Stimulated activated naive CD8-positive, alpha-beta T cell treated with anti-CD3 and anti-CD28 coated beads, Interleukin-15, amount 100 ng/mL, for 72 hours (primary cell): ENCODE measurements at places on chromosomes 1 and 21.
A peak's percentile ranks its signal among the peaks of the same experiment; 100 is the strongest.

DNA sequence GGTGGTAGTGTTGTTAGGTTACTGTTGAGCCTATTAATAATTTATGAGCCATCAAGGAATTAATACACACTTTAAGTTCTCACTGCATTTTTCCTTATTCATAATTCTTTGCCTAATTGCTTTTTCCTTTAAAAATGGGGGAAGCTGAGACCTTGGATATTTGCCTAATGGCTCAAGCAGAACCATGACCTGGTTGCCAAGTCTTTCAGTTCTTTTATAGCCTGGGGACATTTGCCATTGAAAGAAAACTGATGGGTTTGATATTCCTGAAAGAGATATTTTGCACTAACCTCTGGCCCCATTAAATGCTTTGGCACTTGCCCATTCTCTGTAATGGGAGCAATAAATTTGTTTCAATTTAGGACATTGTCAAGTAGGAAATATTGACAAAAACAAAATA is 18.5 kb upstream of the LRRC53 start:
- no peak for DNase-seq

DNA sequence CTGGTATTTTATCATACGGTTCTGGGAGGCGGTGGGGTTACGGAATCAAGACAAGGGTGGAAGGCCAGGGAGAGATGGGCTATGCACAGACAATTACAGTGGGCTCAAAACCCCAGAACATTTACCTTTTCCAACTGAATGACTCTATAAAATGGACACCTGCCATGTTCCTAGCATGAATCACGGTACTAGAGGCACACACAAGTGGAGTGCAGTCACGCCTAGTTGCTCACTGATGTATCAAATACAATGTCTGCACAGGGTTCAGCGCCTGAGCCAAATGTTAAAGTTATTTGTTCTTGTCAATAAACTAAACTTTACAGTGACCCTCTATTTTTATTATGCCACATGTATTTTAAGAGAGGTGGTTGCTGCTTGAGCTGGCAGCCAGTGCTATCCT is 121.4 kb downstream of the ATG4C start:
- no peak for DNase-seq

- no peak for DNase-seq
Measured at GRCh38 chr1:83102630-83103071, 896.3 kb downstream of the TTLL7 start.

GRCh38 chr1:212981571-212982328 is 31.4 kb downstream of the VASH2 start:
- no peak for DNase-seq

- no peak for DNase-seq
Measured at GRCh38 chr1:89815611-89816010, 5.2 kb upstream of the LRRC8D start.

- no peak for DNase-seq
Measured at GRCh38 chr1:3658231-3658615, 5.9 kb downstream of the TP73 start.

DNA sequence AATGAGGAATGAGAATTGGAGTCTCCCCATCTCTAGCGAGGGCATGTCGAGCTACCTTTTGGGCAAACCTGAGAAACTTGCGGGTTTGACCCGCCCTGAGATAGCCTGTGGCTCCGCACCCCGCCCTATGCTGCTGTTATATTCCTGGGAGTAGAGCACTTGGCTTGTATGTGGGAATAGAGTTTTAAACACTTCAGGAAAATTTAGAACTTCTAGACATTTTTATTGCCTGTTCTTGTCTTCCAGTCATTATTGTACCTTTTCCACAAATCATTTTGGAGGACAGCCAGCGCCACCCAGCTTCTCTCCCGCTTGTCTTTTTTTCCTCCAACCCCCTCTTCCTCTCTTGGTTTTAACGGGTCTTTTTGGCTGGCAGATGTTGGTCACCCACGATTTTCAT is 738 bp downstream of the GNPAT start:
- DNase-seq: no peak

- DNase-seq: no peak
Measured at GRCh38 chr1:73040811-73041210, 758.5 kb upstream of the NEGR1 start.

GRCh38 chr1:94079080-94079940 is 41.6 kb downstream of the ABCA4 start:
- no peak for DNase-seq

DNA sequence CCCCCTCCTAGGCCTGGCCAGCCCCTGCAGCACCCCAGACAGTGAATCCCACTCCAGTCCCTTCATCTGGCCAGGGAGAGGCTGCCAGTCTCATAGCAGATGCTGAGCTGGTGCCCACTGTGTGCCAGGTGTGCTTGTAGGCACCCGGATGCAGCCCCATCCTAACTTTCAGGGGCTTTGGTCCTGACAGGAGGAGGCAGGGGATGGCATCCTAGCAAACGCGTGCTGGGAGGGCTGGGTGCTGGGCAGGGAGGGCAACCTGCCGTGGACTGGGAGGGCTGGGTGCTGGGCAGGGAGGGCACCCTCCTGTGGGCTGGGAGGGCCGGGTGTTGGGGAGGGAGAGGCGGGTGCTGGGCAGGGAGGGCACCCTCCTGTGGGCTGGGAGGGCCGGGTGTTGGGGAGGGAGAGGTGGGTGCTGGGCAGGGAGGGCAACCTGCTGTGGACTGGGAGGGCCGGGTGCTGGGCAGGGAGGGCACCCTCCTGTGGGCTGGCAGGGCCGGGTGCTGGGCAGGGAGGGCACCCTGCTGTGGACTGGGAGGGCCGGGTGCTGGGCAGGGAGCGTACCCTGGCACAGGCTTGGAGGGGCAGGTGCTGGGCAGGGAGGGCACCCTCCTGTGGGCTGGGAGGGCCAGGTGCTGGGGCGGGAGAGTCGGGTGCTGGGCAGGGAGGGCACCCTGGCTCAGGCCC is 35.3 kb downstream of the SLC19A1 start:
- no peak for DNase-seq

DNA sequence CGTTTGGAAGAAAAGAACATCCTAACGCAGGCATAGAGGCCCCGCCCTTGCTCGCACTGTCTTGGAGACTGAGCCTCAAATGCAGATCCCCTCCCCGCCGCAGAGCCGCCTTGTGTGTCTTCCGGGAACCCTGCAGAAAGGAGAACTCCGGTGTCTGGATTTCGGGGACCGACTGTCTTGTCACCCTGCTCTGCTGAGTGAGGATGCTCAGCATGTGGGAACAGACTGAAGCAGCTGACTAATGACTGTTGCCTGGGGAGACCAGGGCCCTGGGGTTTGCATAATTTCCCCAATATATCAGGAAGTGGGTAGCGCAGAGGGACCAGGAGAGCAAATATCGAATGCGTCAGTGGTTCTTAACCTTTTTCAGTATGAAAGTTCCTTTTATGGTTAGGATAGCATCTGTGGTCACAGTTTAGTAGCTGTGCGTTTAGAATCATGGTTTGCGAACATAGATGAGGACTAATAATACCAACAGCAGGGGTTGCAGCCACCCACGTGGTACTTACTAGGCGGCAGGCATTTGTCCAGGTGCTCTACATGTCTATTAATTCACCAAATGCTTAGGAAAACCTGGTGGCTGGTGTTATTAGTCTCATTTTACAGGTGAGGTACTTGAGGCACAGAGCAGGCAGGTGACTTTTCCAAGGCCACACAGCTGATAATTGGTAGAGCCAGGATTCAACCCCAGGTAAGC is 14.3 kb downstream of the GPR137B start:
- peak; percentile 31 for DNase-seq

- no peak for DNase-seq
Measured at GRCh38 chr1:84286071-84286470, 15.4 kb upstream of the SAMD13 start.

DNA sequence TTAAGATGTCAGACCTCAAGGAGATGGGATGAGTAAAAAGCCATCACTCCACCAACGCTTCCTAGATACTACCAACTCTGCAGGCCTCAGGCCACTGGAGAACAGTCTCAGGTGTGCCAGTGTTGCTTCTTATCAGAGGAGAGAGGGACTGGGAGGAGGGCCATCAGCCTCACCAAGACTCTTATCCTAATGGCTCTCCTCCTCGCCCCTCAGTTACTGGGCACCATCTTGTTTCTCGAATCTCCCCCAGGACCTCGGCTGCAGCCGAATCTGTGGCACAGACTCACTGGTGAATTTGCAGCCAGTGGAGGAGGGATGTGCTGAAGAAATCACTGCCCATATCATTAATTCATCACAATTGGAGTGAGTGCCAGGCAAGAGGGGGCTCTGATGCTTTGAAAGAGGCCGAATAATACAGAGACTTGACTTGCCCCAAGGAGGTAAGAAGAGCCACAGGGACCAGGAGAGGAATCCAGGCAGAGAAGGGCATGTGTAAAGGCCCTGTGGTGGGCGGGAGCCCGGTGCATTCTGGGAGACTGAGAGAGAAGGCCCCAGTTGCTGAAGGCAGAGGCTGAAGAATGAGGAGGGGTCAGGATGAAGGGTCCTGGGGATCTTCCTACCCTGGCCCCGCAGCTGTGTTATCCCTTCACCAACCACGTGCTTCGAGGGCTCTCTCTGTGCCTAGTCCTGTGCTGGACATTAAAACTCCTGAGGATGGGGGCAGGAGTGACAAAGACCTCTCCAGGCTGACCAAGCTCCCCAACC is 129.8 kb downstream of the PTPRU start:
- no peak for DNase-seq

DNA sequence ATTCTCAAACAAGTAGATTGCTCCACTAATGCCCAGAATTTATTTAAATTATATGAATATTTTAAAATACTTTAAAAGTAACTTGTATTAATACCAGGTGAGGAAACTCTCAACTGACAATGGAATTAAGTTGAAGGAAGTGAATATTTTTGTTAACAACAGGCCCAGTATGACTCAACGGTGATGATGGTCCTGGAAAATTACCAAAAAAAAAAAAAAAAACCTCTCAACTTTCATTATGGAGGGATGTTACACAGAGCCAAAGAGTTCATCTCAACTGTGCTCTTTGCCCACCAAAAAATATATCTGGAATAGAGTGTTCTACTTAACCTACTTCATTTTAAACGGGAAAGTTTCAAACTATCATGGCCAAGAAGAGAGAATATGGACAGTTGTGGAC is 28.3 kb downstream of the CFH start:
- no peak for DNase-seq

- DNase-seq: no peak
Measured at GRCh38 chr1:11065796-11066195, 6.0 kb upstream of the SRM start.

- peak; percentile 70 for DNase-seq
Measured at GRCh38 chr1:21295002-21295401, 4.7 kb upstream of the ECE1 start.

DNA sequence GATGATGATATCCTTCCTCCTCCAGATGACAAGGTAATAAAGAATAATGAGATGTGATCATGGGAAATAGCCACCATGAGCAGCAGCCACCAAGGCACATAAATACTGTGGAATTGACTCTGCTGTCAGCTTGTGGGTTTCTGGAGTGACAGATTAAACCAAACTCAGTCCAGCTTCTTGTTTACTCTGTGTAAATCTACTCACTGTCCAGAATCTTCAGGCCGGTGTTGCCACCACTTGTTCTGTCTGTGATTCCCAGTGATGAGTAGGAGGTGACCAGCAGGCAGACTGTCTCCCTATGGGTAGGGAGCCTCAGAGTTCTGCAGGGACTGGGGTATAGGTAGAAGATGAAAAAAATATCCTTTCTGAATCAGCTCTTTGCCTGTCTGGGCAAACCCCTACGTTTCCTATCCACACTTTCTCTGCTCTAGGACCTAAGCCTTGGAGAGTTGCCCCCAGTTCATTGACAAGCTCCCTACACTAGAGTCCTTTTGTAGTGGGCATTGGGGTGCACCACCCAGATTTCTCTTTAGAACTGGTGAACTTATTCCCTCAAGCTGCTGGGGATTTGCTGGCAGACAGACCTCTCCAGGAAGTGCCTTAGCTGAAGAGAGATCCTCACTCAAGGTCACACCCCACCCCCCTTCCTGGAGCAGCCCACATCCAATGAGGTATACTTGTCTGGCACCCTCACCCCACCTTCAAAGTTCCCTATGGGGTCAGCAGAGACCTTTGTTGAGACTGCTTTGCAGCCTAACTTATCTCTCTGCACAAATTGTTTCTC is 47.6 kb downstream of the ATP1A1 start:
- DNase-seq: no peak

GRCh38 chr1:64969305-64970046 is 3.1 kb upstream of the JAK1 start:
- DNase-seq: no peak

- no peak for DNase-seq
Measured at GRCh38 chr21:41725421-41726031, 41.3 kb downstream of the RIPK4 start.

- peak; percentile 2 for DNase-seq
Measured at GRCh38 chr21:30979054-30979453, 59.2 kb downstream of the KRTAP19-8 start.

DNA sequence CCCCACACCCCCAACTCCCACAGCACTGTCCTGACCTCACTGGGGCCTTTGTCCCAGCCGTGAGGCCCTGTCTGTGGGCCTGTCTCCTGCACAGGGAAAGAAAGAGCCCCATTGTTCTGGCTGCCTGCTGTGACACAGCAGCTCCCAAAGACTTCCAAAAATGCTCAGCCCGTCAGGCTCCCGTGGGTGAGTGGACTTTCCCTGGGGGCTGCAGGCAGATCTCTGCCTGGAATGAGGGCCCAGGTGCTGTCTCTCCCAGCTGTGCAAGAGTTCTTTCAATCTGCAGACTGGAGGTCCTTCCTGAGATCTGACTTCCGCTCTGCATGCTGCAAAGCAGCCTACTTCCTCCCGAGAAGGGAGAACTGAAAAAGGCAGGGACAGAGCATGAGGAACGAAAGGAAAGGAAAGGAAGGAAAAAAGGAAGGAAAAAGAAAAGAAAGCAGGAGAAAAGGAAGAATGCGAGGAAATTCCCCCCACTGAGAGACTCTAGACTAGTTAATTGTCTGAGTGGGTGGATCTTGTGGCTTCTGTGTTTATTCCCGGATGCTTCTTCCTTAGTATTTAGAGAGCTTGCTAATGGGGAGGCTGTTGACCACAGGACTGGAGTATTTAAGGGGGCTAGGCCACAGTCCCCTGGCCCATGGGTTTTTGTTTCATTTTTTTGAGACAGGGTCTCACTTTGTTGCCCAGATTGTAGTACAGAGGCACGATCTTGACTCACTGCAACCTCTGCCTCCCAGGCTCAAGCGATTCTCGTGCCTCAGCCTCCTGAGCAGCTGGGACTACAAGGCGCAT is 15.0 kb downstream of the NES start:
- no peak for DNase-seq
